NCI-H1436 (cell line): ENCODE measurements at places on chromosomes 6 and 20.

GRCh38 chr20:19253916-19254820 lies 41.7 kb downstream of the SLC24A3 start:
- no peak for DNase-seq

GRCh38 chr20:15166744-15167143 lies 829.3 kb upstream of the FLRT3 start:
- DNase-seq, result no peak

GRCh38 chr6:119453242-119454200 lies 104.0 kb upstream of the MAN1A1 start:
- DNase-seq, result no peak

GRCh38 chr20:63553933-63554290 lies at the start of gene FNDC11:
TSS of gene FNDC11 (plus strand) at chr20:63554159. CDS start at chr20:63555664, 1,505 bp downstream.
- peak; percentile 55 for DNase-seq

- peak; percentile 78 for DNase-seq
These were observed 20.3 kb downstream of the ANKS1A start for GRCh38 chr6:34909320-34909883.

GRCh38 chr20:6855104-6855503 lies 87.6 kb downstream of the BMP2 start:
- no peak for DNase-seq

- no peak for DNase-seq
These were observed 105.6 kb downstream of the ZDHHC14 start for GRCh38 chr6:157486572-157486971.
